ENCODE measurements at places on chromosomes 1 and 21.

DNA sequence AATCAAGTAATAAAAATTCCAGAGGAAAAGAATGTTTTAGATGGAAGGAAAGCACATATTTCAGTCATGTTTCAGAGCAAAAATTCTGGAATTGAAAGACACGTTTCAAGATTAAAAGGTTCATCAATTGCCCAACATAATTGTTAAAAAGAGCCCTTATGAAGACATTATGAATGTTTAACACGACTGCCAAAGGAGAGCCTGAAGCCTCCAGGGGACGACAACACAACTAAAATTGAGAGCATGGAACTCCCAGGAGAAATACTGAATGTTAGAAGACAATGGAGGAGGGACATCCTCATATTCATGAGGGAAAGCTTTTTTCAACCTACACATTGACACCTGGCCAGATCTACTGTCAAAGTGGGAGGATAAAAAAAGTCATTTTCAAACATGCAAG is 16.0 kb downstream of the OR2T11 start:
- no peak for DNase-seq

DNA sequence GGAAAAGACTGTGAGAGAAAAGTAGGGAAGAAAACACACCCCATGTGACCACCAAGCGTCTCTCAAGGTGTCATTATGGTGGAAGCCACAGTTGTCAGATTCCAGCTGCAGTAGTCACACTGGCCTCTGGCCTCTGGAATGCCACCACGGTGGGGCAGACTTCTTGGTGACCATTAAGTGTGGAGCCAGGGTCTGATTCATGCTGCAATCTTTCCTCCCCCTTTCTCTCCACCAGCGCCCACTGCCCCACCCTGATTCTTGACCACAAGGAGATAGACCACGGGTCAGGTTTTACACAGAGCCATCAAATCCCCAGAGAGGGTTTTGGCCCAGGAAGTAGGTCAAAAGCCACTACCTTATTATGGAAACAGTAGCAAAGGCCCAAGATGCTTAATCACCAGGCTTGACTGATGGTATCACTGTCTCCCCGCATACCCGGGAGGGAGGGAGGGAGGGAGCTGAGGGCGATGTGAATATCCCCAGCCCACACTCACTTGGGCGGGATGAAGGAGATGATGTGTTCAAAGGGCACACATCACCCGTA is 52.7 kb upstream of the GRHL3 start:
- DNase-seq = no peak

DNA sequence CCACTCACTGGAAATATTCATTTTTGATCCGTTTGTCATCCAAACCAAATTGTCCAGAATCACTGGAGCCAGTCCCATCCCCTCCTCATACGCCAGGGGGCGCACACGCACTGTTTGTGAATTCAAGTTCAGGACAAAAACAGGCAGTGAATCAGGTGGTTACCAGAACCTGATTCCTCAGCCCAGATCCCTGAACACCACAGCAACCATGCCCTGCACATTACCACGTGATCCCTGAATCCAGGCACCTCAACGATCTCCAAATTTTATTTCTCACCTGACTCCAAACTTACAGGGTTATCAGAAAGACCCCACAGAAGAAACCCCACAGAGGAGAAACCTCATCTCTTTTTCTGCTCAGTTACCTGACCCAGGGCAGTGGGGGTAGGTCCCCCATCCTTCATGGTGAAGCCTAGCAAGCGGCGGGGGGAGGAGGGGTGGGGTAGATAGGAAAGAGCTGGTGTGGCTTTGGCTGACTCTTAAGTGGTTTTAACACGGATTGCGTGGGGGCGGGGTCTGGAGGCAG is 1.4 kb upstream of the PTPRF start:
- peak; percentile 75 for DNase-seq

DNA sequence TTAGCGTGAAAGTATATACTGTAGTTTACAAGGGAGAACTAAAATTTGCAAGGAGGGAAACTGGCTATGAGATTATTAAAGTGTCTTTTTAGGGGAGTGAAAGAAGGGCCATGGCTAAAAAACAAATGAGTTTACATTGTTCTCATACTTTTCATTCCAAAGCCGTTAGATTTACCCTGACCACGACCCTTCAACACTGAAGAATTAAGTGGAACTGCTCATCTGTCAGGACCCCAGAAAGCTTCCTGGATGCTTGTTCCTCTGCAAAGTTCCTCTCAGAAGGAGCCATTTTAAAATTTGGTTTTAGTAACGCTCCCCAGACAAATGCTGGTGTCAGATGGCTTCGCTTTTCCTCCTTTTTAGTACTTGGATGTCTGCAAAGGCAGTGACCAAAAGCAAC is 82.7 kb upstream of the ZBTB18 start:
- DNase-seq = no peak

DNA sequence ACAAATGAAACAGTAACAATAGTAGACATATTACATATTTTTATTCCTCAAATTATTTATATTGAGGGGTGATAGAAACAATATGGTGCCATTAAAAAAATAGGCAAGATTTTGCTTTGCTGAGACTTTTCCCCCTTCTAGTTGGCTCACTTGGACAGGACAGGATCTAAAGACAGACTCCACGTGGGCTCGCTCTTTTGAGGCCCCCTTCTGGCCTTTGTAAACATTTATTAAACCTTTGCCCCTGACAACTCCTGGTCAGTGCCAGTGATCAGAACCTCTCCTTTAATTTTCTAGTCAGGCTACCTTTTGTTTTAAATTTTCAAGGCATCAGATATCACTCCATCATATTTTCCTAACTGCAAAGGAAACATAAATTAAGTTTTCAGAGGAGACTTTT is 49.7 kb upstream of the IFI44L start:
- no peak for DNase-seq

GRCh38 chr1:3892748-3893147 is 7.3 kb downstream of the C1orf174 start:
- DNase-seq = no peak
